ENCODE measurements at places on chromosomes 6 and 20.

DNA sequence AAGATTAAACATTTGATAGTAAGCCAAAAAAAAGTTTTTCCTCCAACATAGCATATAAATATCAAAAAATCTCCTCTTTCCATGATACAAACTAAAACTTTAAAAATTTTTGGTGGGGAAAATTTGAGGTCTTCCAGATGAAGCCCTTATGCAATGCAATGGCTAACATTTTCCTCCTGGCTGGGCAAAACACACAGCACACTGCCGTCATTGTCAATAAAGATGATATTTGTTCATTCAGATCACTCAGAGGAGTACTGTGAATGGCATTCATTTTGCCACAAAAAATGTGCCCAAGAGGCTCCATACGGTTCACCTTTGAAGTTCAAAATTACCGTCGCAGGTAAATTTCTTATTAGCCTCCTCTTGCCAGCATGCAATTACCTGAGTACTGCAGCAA, 33.9 kb upstream of the FBXO9 start:
- no peak for DNase-seq

DNA sequence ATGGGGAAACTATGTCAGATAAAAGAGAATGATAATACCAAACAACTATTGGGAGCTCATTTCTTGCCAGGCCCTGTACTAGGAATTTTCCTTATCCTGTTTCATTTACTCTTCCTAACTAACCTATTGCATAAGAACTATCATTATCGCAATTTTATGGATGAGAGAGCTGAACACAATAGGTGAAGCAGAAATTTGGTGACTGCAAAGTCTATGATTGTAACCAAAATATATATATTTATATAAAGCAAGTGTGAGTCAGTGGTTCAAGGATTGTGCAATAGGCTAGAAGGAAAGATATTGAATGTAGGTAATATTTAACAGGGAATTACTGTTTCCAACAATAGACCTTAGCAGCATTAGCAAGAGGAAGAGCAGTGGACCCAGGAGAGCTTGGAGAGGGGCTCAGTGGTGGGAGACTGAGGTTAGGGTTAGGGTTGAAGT, 181.1 kb upstream of the TENT5A start:
- DNase-seq = no peak

GRCh38 chr6:166760288-166760687, 133.2 kb upstream of the RPS6KA2 start:
- DNase-seq = no peak

- no peak for DNase-seq
Measured at GRCh38 chr6:6872459-6873344, 235.1 kb upstream of the RREB1 start.

DNA sequence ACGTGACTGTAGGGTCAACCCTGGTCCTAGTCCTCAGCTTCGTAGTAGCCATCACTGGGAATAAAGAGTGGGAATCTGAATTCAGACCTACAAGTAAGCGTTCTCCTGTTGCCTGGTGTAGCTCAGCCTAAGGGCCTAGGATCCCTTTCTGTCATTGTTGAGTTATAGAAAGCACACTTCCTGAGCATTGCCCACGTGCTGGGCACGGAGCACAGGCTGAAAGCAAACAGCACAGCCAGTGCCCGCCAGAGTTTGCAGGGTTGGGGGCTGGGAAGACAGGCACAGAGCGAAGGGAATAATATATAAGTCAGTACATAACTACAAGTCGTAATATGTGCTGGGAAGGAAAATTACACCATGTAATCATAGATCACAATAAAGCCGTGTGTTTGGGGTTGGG, 166.3 kb downstream of the TBXT start:
- DNase-seq = no peak

DNA sequence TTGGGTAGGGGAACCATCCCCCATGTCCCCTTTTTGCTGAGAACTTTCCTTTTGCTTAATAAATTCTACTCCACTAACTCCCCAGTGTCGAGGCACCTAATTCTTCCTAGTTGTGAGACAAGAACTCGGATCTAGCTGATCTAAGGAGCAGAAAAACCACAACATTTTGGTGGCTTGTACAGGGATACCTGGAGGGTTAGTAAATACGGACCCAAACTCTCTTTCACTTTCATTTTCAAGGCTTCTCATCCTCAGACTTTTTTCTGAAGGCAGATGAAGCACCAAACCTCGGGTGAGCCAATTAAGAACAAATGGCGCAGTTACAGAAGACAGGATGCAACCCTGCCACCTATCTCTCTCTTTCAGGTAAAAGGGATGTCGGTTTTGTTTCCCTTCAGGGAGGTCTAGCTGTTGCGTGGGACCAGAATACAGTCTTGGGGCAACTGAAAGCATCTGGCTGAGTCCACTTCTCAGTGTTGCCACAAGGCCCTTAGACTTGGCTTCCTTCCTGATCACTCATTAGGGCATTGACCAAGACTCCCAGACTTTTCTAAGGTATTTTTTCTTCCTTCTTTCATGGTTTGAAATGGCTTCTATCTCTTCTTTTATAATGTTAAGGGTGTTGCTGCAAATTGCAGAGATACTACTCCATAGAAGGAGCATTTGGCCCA, 11.1 kb upstream of the HTR1B start:
- no peak for DNase-seq

- DNase-seq = peak; percentile 28
Measured at GRCh38 chr20:32445539-32446273, 87.6 kb downstream of the ASXL1 start.

GRCh38 chr6:158769771-158770432, 49.3 kb downstream of the EZR start:
- DNase-seq = no peak

DNA sequence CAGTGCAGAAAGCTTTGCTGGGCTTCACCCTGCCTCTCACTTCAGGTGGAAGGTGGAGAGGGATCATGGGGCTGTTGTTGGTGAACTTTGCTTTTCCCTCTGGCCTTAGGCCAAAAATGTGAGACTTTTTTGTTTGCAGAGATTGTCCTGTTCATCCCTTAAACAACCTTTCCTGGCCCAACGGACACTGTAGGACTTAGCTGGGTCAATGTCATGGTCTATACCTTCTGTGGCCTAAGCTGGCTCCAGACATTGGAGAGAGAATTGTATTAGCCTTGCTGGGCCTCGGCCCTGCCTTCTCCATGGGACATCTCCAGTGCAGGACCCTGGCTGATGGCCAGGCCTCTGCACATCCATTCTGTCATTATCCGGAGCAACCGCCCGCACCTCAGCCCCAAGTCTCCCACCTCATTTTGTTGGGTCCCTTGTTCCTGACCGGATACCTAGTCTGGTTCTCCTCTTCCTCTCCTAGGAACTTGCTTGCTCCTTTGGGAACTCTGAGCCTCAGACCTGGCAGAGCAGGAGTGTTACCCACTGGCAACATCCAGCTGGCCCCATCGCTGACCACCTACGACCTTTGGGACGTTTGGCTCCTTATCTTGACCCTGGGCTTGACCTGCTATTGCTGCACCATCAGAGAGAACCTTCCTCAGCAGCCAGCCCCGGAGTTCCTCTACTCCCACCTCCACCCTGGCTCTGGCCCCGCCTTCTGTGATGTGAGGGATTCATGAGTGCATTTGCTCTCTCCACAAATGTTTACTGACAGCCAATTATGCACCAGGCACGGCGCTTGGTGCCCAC, 128.2 kb downstream of the BANF2 start:
- DNase-seq = no peak

- DNase-seq = no peak
Measured at GRCh38 chr6:105192707-105193465, 13.1 kb upstream of the POPDC3 start.

GRCh38 chr6:33236328-33236727, 28.0 kb downstream of the RING1 start:
- DNase-seq = no peak

DNA sequence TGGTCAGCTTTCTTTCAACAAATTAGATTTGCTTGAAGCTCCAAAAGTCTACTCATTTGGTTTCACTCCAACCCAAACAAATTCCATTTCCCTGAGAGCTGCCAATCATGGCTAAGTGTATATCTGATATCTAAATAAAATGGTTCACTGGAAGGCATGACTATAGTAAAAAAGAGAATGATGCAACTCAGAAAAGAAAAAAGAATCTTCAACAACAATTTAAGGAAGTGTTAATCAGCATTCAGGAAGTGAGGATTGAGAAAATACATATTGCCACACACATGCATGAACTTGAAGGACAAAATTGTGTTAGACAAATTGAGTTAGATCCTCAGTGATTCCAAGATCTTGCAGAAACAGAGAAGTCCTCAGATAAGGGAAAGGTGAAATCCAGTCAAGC, 972.9 kb upstream of the FLRT3 start:
- DNase-seq = no peak

DNA sequence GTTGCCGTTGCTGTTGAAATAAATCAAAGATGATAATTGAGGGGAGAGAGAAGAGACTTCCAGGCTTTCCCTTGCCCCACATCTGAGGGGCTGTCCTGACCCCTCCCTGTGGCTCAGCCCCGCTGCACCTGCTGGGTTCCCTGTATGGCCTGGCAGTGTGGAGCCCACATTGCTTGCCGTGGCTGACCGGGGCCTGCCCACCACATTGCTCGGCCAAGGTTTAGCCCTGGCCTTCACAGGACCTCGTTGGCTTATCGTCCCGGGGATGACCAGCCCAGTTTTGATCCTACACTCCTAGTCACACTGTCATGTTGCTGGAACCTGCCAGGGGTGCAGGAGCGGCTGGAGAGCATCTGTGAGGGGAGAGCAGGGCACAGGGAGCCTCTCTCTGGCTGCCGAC, 102.4 kb downstream of the CDH4 start:
- no peak for DNase-seq

DNA sequence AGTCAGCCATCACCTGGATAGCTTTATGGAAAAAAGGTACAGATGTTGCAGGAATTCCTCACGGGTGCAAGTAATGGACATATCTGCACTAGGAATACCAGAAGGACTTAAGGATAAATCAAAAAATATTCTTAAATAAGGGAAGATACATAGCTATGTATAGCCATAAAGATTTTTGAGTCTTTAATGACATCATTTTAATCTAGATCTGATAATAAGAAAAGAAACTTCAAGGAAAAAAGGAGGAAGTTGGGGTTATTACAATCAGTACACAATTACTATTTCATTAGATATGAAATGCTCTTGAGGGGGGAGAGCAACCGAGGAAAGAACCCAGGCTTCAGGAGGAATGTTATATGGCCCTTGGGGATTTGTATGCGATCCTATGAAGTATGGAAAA, 110.2 kb downstream of the FOXC1 start:
- DNase-seq = no peak

DNA sequence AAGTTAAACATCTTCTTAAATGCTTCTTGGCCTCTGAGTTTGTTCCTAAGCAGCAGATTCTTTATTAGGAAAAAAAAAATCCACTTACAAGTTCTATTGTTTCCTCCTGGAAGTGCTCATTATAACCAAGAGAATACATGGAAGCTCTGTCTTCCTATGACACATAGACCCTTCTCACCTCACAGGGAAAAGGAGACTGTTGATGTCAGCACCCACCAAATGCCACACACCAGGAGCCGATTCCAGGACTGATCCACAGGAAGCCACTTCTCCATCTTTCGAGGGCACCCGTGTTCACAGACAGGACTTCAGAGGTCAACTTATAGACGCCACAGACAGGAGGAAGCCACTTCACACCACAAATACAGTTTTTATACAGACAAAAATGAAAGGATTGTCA, 13.4 kb upstream of the BNIP5 start:
- no peak for DNase-seq

DNA sequence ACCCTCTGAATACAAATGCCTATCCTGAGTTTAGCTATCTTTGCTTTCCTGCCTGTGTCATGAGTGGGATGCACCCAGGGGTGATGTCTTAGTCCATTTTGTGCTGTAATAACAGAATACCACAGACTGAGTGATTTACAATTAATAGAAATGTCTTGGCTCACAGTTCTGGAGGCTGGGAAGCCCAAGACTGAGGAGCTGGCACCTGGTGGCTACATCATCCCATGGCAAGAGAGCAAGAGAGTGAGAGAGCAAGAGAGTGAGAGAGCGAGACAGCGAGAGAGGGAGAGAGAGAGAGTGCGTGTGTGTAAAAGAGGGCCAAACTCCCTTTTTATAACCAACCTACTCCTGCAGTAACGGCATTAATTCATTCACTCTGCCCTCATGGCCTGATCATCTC, 76.8 kb downstream of the PRDM1 start:
- no peak for DNase-seq

DNA sequence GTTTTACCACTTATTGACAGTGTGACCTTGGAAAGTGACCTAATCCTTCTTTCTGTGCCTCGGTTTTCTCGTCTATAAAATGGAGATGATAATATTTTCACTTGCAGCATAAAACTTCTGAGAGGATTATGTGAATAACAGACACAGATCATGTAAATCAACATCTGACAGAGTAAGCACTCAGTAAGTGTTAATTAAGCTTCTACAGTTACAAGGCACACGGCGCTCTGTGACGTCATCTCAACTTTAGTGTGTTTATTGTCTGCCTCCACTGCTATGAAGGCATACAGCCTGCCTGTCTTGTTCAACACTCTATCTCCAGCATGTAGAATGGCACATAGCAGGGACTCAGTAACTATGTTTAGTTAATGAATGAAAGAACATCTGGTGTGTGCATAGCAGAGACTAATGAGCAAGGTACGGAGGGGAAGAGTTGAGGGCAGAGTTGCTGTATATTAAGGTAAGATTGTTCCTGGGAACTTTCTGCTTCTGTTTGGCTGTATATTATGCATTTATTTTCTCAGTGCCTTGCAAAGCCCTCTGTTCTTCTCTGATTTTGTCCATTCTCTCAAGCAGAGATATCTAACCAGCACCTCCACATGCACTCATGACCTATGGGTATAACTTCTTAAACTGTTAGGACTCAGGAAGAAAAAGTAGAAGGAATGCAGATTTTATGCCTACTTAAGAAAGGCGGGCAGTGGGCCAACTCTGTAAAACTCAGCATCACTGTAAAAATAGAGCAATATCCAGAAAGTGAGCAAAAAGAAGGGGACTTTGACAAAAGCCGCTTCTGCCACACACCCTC, 66.4 kb upstream of the STMND1 start:
- no peak for DNase-seq

- no peak for DNase-seq
Measured at GRCh38 chr6:153170511-153170910, 39.4 kb upstream of the RGS17 start.

DNA sequence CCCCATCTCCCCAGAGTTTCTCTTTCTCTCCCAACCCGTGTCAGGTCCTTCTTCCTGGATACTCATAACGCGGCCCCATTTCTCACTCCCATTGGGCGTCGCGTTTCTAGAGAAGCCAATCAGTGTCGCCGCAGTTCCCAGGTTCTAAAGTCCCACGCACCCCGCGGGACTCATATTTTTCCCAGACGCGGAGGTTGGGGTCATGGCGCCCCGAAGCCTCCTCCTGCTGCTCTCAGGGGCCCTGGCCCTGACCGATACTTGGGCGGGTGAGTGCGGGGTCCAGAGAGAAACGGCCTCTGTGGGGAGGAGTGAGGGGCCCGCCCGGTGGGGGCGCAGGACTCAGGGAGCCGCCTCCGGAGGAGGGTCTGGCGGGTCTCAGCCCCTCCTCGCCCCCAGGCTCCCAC, at the start of gene HLA-F:
TSS of gene HLA-F (plus strand) at position 173 of the 404 bp plus-strand sequence. CDS start at position 203, 30 bp downstream.
- DNase-seq = peak; percentile 93

DNA sequence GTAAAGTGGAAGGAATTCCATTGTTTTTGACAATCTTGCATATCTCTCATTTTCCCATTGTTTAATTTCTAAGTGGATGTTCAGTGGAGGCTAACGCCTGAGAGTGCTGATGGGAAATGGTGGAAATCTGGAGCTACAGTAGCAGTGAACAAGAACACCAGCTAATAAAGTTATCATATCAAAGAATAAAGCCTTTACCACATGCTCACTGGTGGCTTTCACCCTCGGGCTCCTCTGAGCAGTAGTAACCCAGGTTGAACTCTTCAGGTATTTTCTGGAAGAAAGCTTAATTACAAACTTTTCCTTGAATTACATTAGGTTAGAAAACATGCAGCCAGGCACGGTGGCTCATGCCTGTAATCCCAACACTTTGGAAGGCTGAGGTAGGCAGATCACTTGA, 10.4 kb upstream of the ACAT2 start:
- no peak for DNase-seq
